ENCODE measurements at places on chromosomes 1 and 21.

GRCh38 chr1:78005755-78006154 lies 1.0 kb downstream of the DNAJB4 start:
- DNase-seq: no peak

DNA sequence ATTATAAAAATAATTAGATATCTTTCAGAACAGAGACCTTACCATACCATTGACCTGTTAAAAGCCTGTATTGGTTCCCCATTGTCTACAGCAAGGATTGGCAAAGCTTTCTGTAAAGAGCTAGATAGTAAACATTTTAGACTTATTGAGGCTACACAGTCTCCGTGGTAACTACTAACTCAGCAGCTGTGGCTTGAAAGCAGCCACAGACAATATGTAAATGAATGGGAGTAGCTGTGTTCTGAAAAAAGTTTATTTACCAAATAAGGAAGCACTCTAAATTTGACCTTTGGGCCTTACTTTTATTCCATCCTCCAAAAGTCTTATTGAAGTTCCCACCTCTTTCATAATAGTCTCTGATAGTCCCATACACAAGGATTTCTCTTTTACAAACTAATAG lies 39.7 kb downstream of the NUP210L start:
- DNase-seq: no peak

GRCh38 chr1:185267301-185267700 lies 49.7 kb downstream of the IVNS1ABP start:
- DNase-seq: no peak

DNA sequence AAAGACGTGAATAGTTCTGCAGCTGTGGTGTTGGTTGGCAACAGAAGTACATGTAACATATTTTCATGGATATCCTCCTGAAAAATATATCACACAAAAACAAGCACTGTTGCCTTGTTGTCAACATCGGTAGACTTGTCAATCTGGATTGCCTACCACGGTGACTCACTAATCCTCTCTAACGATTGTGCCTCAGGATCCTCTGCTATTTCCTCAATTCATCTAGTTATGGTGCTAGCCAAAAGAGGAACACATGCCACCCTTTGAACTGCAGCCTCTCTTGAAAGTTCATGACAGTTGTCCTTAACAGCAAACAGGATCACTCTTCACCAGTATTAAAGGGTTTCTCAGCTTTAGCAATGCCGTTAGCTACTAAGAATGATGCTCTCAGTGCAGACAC lies 25.7 kb downstream of the RASAL2 start:
- no peak for DNase-seq

DNA sequence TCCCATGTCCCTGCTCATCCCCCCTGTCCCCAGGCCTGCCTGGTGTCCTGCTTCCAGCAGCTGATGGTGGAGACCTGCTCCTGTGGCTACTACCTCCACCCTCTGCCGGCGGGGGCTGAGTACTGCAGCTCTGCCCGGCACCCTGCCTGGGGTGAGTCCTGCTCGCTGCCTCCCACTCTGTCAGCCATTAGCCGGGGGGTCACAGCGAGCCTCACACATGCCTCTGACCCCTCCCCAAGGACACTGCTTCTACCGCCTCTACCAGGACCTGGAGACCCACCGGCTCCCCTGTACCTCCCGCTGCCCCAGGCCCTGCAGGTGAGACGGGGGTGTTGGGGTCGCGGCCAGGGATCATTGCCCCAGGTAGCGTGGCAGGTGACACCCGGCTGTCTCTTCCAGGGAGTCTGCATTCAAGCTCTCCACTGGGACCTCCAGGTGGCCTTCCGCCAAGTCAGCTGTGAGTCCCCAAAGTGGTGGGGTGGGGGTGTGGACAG lies 10.0 kb downstream of the SCNN1D start:
- no peak for DNase-seq

GRCh38 chr1:218297867-218298266 lies 12.8 kb downstream of the RRP15 start:
- DNase-seq: no peak

GRCh38 chr21:31576428-31576827 lies 83.1 kb upstream of the SOD1 start:
- no peak for DNase-seq

DNA sequence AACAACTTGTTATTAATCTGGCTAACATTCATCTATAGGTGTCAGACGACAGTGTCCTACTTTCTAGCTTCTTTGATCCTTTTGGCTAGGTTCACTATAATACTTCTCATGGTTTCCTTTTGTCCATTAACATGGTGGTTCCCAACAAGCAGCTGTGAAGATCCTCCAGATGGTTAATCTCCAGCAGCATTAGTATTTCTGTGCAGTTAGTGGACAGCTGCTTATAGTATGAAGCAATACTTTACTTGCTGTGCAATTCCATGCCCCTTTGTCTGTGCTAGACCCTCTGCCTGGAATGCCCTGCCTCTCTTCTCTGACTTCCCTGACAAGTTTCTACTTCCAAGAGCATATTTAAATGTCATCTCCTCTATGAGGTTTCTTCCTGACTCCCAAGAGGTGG lies 41.7 kb upstream of the ARHGAP29 start:
- DNase-seq: no peak

GRCh38 chr21:35163411-35163810 lies 114.3 kb upstream of the RUNX1 start:
- DNase-seq: no peak

DNA sequence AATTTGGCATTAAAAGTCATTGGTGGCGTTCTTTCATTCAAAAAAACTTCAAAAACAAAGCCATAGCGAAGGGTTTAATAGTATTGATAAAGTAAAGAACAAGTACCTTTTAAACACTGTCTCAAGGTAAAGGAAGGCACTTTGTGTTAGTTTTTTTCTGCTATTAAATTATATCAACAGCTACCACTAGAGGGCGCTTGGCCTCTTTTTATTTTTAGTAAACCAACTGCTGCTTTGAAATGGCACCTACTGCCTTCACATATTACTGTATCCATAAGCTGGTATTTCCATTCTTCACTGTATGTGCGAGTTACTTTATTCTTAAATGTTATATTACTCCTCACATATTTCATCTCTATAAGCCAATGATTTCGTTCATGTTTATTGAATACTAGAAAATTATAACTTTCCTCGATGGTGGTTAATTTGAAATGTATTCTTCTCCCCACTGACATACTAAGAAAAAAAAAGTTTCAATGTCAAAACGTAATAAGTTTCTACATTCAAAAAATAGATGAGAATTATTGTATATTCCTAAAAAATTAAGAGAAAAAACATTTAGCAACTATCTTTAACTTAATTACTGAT lies 125.7 kb upstream of the CXADR start:
- no peak for DNase-seq

Data from esophagus squamous epithelium (tissue), 5 donors.